Left lobe of liver (tissue), 2 donors: ENCODE measurements at places on chromosomes 11 and 22.
A peak's percentile ranks its signal among the peaks of the same experiment; 100 is the strongest.

DNA sequence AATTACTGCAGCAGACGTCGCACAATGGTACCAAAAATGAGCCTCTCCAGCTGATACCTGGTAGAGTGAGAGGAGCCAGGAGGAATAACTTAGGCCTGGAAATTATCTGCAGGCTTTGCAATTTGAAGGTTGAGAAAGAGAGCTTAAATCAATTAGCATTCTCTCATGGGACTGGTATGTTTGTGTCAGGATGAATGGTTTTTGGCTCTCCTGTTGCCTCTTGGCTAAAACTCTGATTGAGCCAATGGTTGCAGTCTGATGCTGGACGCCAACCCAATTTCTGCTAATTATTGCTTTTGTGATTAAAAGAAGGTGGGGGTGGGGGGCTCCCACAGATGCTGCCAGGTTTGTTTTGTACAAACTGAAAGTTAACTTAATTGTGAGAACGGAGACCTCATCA, 12.5 kb upstream of the NELL1 start:
- DNase-seq: no peak

DNA sequence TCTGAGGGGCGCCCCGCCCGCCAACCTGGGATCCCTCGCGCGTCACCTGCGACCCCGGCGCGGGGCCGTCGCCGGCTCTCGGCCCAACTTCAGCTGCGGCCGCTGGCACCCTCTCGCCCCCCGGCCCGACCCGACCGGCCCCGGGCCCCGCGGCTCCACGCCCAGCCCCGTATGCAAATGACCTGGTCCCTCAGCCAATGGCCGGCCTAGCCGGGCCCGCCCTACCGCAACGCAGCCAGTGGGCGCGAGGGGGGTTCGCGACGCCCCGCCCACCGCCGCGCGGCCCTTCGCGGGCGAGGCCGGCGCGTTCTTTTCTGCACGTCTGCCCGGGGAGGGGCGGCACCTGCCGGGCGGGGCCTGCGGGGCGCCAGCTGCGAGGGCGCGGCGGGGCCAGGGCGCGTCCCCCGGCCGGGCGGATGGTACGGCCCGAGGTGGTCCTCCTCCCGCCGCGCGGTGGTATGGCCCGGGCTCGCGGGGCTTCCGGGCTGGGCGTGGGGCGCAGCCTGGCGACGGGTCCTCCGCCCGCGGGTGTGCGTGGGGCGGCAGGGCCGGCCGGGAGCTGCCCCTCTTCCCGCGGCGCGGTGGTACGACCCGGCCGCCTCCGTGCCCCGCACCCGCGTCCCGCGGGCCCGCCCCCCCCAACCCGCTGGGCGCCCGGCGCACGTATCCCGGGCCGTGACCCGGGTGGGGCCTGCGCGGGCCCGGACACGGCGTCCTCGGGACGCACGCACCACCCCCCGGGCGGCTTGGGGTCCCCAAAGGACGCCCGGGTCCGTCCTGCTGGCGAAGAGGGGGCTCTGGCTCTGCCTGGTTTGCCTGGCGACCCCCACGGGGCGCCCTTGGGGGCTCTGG, 7.7 kb upstream of the PHRF1 start:
- peak; percentile 97 for DNase-seq

- DNase-seq: no peak
These were observed 273.8 kb upstream of the ZC3H12C start for GRCh38 chr11:109819410-109819809.

- DNase-seq: no peak
These were observed 13.7 kb downstream of the NAGA start for GRCh38 chr22:42056757-42057511.

DNA sequence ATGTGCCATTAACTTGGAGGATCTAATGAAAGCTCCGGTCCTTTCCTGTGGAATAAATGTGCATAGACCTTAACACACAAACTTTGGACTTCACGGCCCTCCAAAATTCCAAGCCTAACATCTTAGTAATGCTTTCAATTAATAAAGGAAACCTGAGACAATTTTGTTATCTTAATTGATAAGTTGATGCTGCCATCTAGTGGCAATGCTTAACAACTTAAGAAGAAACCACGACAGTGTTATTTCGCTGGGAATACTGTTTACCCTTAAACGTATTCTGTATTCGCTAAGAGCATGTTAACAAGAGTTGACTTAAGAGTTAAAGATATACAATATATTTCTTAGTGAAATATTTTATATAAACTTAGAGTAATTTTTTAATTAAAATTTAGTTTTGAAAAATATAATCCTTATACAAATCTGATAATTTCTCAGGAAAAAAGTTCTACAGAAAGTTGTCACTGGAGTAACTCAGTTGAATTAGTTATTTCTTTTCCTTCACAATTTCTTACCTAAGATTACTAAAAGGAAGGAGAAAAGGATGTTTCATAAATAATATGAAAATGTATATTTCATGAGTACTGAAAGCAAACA, 35.0 kb upstream of the OR9G4 start:
- no peak for DNase-seq

DNA sequence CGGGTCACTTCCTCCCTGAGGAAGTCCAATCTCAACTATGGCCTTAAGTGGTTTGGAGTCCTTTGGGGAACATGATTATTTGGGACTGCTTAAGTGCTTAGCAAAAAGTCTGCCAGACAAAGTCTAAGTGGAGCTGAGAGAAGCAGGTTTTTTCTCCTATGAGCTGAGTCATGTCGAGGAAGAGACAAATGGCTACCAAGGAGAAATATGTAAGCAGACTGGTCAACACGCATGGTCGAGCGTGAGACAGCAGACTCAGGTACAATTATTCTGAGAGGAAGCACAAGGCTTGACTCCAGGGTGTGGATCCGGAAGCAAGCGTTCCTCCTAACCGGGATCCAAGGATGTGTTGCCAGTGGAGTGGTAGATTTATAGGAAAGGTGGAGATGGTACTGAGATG, 30.6 kb downstream of the UBASH3B start:
- DNase-seq: no peak

DNA sequence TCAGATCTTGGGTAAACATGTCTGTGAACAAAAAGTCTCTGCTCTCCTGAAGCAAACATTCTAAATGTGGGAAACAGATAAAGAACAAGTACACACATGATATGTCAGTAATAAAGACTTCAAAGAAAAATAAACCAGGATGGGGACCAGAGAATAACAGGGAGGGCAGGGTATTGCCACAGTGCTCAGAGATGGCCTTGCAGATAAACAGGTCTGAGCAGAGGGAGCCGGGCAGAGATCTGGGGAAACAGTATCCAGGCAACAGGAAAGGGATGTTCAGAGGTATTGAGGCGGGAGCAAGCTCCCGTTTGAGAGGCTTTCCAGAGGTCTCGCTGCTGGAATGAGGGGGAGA, 2.9 kb downstream of the CCDC86 start:
- DNase-seq: no peak

DNA sequence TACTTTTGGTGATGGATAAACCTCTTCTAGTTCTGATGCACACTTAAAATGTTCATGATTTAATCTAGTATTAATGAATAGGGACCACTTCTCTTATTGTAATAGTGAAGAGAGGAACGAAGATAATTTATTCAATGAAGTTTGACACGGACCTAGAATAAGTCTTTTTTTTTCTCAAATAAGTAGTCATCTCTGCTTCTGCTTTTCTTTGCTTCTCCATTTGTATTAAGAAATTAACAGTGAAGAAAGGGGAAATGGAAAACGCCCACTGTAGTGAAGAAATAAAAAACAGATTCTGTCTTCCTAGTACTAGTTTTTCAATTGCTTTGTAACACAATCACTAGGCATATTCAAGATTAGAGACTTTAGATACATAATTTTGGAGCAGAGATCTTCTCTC, 73.0 kb downstream of the CD44 start:
- no peak for DNase-seq

- no peak for DNase-seq
These were observed 869 bp downstream of the ZC3H7B start for GRCh38 chr22:41302021-41302767.

- peak; percentile 39 for DNase-seq
These were observed 126.2 kb downstream of the BCR start for GRCh38 chr22:23306438-23306921.

GRCh38 chr22:17087498-17088131, 2.8 kb downstream of the IL17RA start:
- peak; percentile 38 for DNase-seq

DNA sequence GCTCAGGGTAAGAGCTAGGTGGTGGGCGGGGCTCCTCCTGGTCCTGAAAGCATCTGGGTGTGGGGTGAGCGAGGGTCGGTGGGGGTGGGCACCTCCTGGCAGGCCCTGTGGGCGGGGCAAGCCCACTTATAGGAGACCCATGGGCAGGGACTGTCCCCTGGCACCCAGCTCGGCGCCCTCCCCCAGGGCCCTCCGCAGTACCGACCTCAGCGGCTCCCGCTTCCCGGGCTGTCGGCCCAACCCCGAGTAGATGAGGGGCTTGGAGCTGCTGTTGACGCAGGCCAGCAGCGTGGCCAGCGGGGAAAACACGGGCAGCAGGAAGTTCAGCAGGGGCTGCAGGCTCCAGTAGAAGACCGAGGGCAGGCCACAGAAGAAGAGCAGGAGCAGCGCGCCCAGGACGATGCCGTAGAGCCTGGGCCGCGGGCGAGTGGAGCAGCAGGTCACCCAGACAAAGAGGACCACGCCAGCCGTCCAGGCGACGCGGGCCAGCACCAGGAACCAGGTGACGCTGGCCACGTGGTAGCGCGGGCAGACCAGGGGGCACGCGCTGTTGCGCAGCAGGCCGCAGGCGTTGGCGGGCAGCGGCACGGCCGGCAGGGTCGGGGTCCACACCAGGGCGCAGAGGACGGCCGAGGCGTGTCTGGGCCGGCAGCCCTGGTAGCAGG, 663 bp downstream of the MRGPRG start:
- DNase-seq: no peak

- DNase-seq: no peak
These were observed 370.7 kb upstream of the CCDC90B start for GRCh38 chr11:83656796-83657330.
